Activated naive CD8-positive, alpha-beta T cell treated with anti-CD3 and anti-CD28 coated beads, Interleukin-2, amount 50 U/mL, for 24 hours (primary cell): ENCODE measurements at places on chromosomes 16 and 17.

DNA sequence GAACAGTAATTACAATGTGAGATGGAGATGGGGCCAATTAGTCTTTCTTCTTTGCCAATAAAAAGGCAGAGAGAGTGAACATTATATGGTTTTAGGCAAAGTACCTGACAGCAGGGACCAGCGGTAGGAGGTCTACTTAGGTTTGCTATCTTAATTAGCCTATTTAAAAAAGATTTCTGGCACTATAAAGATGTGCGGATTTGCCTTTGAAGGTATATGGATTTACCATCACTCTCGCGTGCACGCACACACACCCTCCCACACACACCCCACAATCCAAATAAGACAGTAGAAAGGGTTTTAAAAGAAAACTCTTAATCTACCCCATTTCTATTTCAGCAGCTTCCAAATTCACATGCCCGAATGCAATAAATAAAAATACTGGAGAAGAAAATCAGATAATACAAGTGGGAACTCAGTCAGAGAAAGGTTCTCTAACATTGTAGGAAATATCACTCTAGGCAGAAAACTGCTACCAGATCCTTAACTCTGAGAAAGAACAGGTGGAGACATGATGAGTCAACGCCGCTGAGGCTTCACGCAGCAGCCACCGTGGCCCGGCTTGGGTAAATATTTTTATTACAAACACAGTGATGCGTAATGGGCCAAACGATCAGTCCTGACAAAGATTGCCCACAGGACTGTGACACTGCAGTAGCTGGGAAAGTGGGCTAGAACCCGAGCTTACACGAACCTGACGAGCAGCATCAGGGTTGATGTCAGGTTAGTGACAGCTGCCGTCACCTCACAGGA lies 66.6 kb upstream of the AXIN2 start:
- no peak for DNase-seq

DNA sequence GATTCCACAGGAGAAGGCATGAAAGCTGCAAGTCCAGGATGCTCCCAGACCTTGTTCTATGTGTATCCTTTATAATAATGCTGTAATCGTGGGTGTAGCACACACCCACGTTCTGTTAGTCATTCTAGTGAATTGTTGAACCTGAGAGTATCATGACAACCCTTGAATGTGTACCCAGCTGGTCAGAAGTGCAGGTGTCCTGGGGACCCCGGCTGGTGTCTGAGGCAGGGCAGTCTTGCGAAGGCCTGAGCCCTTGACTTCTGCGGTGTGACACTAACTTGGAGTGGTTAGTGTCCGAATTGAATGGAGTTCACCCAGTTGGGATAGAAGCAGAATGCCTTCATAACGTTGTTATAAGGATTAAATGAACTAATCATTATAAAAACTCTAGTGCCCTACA lies 218.0 kb upstream of the TNRC6C start:
- DNase-seq: no peak

- no peak for DNase-seq
Measured at GRCh38 chr17:67983383-67983688, 12.9 kb downstream of the C17orf58 start.

DNA sequence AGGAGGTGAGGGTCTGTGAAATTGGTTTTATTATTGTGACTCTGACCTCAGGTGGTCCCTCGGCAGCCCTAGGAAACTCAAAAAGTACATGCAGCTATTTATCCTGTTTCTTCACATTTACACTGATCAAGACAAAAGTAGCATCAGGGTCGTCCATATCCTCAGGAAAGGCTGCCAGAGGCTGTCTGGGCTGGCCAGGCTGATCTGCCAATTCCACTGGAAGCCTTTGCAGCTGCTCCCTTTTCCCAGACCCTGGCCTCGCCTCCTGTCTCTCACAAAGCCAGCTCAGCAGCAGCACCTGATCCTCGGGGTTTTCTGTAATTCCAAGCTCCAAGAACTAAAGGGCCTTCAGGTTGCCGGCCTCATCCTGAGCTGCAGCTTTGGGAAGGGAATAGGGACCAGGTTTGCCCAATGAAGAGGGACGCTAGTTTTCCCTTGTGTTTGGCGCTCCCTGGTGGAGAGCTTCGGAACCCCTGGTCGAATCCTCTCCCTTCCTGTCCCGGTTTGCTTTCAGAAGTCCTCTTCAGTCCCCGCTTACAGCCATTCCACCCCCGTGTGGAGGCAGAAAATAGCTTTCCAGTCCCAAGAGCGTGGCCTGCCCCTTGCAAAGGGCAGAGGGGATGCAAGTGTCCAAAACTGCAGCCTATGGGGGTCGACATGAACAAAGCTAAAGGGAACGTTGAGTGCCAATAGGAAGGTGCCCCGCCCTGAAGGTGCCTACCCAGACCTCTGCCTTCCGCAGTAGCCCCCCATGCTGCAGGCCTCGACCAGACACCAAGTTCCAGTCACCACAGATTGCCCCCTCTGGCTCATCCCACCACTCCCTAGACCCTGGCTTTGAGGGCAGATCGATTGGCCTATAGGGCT lies 13.4 kb downstream of the MFSD6L start:
- peak; percentile 78 for DNase-seq

DNA sequence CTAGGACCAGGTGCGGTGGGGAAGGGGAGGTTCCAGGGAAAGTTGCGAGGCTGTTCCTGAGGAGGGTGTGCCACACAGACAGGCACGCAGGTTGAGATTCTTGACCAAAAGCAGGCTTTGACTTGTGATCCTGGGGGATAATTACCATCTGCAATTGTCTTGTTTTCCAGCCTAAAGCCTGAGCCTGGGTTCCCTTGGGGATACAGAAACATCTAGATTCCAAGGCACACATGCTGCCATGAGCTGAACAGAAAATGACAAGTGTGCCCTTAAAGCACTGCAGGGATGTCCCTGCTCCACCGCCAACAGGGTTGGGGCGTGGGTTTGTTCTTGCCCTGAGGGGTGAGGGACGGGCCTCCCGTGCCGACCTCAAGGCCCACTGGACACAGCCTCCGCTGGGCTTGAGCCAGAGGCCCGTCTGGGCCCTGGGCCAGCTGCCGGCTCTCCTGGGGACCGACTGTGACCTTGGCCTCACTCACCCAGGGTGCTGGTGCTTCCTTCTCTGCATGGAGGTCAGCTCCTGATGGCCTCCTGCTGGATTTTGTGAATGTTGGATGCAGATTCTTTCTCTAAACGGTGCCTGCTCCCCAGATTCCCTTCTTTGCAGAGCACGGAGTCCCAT lies 14.0 kb downstream of the CA5A start:
- DNase-seq: no peak

DNA sequence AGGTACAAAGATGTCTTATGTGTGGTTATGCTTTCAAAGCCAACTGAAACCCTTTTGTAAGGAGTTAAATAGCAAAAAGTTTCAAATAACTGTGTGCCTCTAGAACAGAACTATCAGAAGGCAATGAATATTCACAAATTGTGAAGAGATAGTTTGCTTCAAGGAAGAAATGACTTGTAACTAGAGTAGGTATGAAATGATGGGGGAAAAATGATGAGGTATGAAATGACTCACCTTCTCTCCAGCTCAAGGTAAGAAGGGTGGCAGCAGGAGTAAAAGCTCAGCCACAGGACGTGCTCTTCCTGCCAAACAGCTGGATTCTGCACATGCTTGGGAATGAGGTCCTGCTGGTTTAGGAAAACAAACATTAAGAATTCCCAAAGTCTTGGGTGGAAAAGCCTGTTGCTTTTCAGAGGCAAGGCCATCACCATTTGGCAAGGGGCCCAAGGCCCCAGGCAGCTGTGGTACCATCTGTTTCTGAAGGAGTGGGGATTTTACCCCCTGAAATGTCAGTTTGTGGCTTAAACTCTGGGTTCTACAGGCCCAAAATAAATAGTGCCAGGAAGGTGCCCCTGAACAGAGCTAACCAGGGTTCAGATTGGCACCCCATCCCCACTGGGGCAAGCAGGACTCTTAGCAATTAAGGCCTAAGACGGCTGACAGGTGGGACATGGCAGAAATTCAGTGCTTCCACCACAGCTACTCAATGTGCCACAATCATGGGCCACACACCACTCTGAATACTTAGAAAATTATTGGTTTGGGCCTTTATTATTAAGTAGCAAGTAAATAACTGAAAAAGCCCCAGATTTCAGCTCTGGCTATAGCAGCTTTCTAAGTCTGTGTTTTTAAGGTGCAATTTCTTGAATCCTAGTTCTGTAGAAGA lies 13.3 kb downstream of the HERPUD1 start:
- DNase-seq: peak; percentile 52

DNA sequence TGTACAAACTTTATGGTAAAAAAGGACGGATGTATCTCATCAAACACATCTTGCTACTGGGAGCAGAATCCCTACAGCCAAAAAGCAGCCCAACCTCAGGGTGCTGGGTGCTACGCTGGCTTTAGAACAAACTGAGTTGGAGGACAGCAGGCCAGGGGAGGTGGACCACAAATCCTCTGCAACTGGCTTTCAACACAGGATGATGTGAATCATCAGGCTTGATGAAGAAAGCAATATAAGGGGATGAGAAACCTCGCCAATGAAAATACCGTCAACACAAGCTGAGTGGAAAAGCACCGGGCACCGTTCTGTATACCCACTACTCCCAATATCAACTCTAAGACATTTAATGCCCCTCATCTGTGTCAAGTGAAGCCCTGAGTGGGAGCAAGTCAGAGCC lies 14.3 kb downstream of the HBQ1 start:
- DNase-seq: no peak

- DNase-seq: no peak
Measured at GRCh38 chr17:8630227-8630801, at the start of gene MYH10. TSS of gene MYH10 (minus strand) at chr17:8630725. CDS start at chr17:8623246, 7,479 bp downstream.

GRCh38 chr17:7916385-7916682 lies 245 bp upstream of the RNF227 start:
- DNase-seq: no peak

DNA sequence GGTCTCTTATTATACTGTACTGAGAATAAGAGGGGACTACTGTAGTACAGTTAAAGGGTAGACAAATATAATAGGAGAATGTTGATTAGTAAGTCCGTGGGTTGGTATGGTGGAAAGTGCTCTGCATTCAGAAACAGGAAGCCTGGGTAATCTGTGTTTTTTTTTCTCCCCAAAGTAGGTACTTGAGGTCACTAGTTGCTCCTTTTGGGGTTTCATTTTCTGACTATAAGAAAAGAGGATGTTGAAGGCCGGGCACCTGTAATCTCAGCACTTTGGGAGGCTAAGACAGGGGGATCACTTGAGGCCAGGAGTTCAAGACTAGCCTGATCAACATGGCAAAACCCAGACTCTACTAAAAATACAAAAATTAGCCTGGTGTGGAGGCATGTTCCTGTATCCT lies 42.0 kb upstream of the MMD start:
- DNase-seq: no peak

DNA sequence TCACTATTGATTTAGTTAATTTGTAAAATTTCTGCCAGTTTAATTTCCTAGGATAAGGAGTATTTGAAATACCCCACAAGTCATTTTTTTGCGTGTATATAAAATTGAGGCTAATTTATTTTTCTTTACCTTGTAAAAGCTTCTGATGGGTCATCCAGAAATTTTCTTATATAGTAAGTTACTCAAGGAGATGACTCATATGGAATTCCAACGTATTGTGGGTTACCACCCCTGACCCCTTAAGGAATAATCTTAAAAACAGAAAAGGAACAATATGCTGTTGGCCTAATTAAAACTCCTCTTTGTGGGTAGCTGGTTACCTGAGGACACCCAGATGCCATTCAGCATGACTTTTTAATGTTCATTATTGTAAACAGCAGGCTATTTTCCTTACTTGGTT lies 13.6 kb downstream of the HEATR6 start:
- DNase-seq: no peak

GRCh38 chr17:42893359-42893758 lies 7.2 kb upstream of the G6PC1 start:
- DNase-seq: no peak

GRCh38 chr17:263773-264172 lies 82.3 kb upstream of the DOC2B start:
- no peak for DNase-seq

DNA sequence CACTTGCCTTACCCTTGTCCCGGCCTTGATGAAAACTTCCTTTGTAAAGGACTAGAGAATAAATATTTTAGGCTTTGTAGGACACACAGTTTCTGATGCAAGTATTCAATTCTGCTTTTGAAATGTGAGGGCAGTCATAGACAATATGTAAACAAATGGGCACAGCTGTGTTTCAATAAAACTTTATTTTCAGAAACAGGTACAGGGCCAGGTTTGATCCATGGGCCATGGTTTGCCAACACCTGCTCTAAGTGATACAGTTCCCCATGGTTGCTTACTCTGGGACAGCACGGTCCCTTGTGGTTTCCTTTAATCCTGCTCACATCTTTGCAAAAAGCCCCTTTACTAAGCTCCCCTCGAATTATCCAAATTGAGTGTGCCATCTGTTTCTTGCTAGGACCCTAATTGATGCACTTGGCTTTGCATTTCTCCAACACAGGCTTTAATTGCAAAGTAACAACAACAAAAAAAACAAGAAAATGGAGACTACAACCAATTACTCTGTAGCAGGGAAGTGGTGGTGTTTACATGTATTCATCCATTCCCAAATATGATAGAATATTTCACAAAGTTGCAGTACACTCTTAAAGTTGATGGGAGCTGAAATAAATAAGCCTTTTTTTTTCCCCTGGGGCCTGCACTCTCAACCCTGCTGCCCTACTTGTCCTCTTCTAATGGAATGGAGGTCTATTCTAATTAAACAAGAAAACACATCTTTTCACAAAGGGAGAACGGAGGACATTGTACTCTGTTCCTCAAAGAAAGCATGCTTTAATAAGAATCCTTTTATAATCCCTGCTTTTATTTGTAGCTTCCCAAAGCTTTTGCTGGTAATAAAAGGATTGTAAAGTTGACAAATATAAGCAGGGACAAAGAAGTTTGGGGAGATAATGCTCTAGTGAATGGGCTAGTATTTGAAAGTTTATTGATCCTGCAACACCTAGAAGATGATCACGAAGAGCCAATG lies 37.7 kb upstream of the TOX3 start:
- DNase-seq: no peak

DNA sequence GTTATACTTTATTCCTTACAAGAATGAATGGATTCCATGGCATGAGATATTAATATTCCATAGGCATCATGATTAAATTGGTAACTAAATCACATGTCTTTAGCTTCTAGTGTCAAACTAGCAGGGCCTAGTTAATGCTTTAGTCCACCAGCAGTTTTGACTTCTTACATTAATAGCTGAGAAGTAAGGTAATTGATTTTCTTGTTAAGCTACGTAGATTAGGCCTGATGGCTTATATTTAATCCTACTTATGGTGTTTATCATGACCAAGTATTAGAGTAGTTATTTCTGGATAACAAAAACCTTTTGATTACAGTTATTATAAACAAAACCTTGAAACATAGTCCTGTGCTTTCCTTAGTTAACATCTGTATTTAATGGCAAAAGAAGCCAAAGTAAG lies 184.5 kb downstream of the TANC2 start:
- no peak for DNase-seq

DNA sequence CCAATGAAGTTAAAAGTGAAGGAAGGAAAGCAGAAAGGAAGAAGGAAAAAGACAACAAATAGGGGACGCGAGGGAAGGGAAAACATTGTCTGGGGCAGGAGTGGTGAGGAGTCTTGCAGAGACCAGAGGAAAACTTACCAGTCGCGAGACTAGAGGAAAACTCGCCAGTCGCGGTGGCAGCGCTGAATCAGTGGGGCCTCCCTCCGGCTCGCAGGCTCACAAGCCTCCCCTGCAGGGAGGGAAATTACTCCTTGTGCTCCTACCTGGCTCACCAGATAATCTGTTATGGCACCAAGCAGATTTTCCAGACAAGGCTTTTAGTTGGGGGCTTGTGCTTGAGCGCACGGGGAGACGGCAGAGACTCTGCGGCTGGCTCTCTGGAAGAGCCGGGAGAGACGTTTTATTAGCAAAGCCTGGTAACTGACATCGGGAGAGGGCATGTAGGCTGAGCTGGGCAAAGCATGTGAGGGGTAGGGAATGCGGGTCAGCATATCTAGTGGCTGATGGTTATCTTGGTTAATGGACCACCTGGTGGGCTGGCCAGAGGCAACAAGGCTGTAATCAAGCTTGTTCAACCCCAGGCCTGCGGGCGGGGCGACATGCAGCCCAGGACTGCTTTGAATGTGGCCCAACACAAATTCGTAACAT lies 37.1 kb downstream of the LCMT1 start:
- no peak for DNase-seq
